NCI-H1930 (cell line): ENCODE measurements at places on chromosomes 5 and 9.
A peak's percentile ranks its signal among the peaks of the same experiment; 100 is the strongest.

DNA sequence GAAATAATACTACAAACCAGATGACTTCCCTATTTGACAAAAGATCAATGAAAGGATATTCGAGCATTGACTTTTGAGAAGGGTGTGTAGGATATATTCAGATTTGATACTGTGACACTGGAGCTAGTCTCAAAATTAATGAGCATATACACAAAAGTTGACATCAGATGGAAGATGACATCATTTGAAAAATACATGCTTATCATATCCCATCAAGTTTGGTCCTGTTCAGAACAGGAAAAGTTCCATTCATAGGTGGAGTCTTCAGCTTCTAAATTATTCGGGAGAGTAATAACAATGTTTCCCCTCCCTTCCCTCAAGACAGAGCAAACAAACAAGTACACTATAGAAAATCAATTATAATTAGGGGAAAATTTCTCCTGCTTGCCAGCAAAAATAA, 348.3 kb downstream of the NDUFS4 start:
- DNase-seq: no peak

DNA sequence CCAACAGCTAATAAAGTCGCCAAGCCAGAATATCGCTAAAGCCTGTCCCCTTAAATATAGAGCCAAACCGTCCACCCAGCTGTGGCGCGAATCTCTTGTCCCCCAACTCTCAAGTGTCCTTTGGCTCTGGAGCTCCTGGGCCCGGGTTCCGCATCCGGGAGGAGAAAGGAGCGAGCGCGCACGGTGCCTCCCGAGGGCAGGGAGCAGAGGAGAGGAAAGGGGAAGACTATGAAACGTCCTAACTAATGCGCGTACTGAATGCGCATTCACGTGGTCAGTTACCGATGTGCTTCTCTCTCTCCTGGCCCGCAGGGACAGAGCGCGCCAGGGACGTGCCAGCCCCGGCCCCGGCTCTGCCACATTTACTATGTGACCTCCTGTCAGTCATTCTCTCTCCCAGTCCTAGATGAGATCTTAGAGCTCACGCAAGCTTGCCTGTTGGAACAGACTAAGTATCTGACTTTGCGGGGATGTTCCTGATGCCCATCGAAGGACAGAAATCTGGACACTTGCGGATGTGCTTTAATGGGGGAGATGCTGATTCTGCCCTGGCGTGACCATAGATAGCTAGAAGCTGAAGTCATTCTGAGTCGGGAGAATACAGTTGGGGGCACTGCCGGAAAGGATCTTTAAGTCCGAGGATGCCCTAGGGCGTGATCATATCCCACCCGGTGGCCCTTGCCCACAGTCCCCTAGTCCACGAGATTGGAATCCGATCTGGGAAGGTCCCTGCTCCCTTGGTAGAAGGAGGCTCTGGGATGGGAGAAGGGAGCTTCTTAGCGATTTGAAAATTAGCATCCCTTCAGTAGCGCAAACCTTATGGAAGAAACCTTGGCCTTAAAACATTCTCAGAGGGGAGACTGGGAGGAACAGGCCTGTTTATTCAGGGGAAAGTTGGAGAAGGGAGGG, 5.7 kb upstream of the EBF1 start:
- DNase-seq: no peak

DNA sequence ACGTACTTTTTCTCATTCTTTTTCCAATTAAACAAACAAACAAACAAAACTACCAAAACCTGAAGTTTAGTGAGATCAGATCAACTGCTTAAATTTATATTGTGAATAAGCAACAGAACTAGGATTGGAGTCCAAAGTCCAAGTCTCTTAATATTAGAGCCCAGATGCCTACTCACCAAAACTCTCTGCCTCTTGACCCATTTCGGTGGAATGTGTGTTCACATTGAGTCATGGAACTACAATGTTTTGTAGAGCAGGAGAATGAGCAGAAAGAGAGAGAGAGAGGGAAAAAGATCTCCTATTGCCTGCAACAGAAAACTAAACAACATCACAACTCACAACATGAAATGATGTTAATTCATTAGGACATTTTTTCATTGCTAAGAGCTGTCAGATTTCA, 751.1 kb downstream of the TLR4 start:
- no peak for DNase-seq

DNA sequence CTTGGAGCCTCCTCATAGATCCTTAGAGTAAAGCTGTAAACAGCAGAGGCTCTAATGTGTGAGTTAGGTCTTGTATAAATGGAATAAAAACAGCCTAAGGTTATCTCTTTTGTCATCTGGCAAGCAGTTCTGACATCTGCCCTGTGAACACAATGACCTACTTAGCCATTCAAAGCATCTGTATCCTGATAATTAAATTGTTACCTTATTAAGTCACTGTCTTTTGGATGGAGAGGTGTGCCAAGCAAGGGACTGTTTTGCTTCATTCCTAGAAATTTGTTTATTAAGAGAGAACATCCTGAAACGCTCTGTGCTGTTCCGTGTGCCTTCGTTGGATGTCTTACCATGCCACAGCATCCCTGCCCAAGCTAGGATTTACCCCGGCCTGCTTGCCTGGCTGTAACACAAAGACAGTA, 1.5 kb downstream of the LSM11 start:
- DNase-seq: no peak

DNA sequence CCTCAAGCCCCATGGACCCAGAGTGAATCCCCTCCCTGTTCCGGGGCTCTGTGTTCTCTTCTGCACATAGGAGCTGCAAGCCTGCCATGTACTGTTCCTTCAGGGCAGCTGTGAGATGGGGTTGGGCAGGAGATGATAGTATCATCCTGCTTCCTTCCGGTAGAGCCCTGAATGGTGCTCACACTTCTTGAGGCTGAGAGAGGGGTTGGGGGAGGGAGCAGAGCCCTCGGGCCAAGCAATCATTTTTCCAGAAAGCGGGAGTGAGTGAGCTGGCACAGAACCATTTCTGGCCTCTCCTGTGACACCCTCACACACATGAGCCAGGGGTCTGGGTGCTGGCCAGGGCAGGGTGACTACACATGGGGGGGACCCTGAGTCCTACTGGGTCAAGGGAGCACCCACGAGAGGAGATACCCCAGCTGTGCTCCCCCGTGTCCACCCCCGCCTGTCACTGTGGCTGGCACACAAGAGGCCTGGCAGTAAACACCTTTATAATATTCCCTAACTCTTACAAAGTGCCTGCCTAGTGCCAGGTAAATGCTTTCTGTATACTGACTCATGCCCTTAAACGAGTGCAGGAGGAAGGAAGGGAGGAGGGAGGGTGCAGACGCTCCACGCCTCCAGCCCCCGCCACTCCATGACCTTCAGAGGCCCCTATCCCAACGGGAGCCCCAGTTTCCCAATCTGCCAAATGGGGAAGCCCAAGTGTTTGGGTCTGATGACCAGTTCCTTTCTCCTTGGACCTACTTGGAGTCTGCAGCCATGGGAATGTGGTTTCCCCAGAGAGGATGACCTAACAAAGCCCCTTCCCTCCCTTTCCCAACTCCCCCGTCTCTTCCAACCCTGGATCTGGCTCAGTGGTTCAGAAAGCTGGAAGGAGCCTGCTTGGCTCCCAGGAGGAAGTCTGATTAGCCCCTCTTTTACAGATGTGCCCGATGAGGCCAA, 15.5 kb downstream of the AKNA start:
- no peak for DNase-seq

GRCh38 chr9:137030006-137030405, 1.9 kb downstream of the FUT7 start:
- DNase-seq: no peak

DNA sequence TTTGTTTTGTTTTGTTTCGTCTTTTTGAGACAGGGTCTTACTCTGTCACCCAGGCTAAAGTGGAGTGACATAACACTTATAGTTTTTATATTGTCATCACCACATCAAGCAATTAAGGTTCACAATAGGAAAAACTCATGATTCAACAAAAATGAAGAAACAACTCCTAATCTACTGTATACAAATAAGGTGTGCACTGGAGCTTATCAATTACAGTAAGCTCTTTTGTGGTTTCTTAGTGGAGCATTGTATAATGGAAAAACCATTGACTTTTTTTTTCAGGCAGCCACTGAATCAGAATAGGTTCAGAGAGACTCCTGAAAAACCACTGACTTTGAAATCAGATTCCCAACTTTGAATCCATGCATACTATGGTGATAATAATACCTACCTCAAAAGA, 10.8 kb upstream of the PLIN2 start:
- no peak for DNase-seq

DNA sequence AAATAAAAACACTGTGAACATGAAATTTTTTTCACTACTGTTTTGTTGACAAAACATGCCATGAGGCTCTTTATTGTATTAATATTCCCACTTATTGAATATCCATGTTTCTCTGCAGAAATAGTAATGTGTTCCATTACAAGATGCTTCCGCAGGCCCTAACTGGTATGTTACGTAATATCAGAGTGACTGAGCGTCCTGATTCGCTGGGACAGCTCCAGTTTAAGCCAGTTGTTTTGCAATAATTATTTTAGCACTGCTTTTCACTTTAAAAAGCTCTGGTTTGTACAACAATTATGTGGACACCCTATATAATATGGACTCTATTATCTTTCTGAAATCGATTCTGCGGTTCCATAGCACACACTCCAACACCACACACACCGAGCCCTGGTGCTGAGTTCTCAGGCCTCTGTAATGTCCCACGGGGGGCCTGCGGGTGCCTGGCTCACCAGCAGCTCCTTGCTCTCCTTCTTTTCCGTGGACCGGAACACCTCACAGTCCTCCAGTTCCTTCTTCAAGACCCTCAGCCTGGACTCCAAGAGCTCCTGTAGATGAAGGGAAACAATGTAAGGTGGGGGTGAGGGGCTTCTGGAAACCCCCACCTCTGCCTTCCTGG, 1.8 kb downstream of the TRIM7 start:
- DNase-seq: no peak

GRCh38 chr5:67010684-67011409, 185.8 kb downstream of the CD180 start:
- no peak for DNase-seq

GRCh38 chr9:17793713-17794622, 215.1 kb downstream of the SH3GL2 start:
- no peak for DNase-seq

- DNase-seq: no peak
These were observed 654.3 kb downstream of the ANXA1 start for GRCh38 chr9:73805853-73806458.

DNA sequence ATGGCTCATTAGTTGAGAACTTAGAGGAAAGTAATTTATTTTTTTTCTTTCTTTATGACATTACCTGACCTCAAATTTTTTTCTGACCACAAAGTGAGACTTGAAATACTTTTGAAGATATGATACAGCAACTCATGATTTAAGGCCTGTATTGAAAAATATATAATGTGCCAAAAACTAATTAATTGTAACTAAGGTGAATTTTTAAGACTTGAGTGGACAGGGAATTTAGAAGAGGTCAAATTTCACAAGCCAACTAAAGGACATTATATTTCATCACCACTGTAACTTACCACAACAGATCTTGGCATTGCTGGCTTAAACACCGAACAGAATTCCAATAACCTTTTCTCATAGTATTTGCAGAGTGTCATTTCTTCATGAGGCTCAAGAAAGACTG, 1.8 kb downstream of the CCNH start:
- DNase-seq: no peak

DNA sequence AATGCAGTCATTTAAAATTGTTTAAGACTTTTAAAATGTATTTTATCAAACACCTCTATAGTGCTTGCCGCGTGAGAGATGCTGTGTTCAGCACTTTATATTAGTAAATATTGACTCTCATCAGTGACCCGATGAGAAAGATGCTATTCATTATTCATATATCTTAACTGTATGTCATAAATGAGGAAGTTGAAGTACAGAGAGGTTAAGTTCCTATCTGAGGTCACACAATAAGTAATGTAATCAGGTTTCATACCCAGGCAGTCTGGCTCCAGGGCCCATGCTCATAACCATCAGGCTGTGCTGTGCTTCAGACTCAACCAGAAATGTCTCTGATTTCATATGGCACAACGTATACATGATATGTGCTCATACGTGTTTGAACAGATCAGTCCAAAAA, 119.0 kb downstream of the SV2C start:
- no peak for DNase-seq

DNA sequence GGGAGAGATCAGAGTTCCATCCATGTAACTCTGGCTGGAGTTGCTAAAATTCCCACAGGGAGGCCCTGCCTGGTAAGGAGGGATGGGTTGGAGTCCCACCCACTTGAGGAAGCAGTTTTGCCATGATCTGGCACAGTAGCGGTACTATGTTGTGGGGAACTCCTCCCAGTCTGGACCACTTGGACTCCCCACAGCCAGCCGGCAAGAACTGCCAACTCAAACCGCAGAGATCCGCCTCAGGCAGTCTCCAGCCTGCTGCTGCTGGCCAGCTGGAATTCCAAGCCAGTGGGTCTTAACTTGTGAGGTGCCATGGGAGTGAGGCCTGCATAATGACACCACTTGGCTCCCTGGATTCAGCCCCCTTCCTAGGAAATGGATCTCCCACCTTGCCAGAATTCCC, 151.9 kb downstream of the NDUFS4 start:
- DNase-seq: no peak

DNA sequence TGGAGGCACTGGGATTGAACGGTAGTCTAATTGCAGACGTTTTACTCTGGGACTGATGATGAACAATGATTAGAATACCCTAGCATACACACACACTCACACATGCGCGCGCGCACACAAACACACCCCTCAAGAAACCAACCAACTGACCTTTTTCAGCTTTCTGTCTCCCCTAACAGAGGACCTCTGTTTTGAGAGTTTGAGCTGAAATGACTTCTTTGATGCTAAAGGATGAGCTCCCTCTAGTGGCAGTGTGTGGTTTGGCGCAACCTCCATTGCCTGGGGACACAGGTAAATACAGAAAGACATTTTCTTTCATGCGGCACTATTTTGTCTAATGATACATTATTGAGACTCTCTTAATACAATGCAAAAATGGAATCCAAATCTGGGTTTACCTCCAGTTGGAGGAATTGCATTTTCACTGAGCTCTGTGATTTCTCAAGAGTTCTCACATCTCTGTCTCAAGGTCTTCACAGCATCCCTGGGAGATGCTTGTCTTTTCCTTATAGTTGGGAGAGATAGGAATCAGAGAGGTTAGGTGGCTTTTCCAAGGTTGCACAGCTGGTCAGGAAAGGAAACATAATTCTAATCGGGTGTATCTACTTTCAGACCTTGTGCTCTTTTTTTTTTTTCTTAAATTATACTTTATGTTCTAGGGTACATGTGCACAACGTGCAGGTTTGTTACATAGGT, 187.5 kb downstream of the TMEM38B start:
- peak; percentile 37 for DNase-seq

DNA sequence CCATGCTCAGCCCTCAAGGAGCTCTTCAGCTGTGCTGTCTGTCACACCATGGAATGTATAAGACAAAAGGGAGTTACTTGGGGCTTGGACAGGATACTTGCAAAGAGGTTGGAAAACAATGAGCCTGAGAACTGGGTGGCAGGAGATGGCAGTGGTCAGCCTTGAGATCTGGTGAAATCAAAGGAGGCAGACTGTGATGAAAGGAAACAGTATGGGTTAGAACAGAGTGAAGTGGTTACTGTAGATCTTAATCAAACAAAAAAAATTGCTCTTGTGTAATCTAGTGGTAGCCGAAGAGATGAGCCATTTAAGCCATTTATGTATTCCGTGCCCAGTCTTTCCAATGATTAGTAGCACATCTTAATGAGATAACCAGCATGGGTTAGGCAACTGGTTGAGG, 142.2 kb downstream of the SV2C start:
- DNase-seq: no peak
